ENCODE measurements at places on chromosomes 16 and 17.

- no peak for DNase-seq
Measured at GRCh38 chr17:65173284-65173793, 36.2 kb downstream of the RGS9 start.

DNA sequence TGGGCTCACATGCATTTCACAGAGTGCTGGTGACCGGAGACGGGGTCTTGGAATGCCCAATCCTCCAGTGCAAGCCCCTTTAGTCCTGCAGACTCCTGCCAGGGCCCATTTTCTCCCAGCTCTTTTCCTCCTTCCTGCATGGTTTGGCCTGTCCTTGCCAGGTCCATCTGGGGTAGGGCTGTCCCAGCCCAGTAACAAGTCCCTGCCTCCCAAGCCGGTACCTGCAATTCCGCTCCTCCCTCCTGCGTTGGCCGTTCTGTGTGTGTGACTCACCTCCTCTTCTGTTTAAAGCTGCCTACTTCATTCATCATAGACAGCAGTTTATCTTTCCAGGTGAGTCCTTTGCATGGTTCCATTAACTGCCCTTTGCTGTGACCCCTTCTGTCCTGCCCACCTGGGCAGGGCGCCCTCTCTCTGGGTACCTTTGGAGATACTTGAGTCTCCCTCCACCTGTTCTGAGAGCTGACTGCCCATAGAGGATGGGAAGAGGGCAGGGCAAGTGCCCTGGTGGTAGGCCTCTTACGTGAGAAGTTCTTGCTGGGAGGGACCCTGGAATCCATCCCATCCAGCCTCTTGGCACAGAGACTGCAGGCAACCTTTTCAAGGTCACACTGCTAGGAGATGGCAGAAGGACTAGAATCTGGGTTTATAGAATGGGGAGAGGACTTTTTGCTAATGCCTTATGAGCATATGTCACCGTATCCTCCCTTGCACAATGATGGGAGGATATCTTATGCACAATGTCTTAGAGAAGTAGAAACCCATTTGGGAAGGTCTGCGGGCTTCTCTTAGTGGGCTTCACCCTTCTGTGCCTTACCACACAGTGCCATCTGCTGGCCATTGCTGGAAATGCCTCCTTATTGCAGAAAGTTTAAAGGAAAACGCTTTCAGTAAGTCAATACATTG lies 29.7 kb upstream of the LGALS9 start:
- DNase-seq: peak; percentile 87

DNA sequence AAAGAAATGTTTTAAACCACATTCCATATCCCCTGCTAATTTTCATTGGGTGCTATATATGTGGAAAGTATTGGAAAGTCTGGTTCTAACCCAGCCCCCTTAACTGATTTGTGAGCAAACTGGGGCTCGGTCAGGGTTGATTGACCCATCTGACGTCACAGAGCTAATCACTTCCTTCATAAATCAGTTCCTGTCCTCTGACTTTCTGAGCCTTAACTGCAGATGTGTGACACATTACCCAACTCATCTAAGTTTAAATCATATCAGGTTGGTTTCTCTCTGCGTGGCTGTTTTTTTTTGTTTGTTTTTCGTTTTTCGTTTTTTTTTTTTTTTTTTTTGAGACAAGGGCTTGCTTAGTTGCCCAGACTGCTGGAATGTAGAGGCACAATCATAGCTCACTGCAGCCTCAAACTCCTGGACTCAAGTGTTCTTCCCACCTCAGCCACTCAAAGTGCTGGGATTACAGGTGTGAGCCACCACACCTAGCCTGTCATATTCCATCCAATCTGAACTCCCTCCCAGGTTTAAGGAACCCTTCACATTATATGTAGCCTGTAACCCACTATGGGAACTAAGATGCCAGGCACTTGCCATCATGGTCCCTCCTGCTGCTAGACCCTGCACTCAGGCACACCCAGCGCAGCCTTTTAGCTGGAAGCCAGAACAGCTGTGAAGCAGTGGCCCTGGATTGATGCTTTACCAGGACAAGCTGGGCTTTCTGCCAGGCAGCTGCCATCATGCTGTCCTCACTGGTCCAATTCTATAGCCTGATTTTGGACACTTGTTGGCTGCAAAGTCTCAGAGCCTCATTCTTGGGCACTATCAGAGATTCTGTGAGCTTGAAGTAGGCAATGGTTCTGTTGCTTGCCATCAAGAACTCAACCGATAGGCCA lies 6.9 kb upstream of the BPTF start:
- no peak for DNase-seq

GRCh38 chr17:42421136-42421506 lies 1.9 kb downstream of the CAVIN1 start:
- DNase-seq: no peak

DNA sequence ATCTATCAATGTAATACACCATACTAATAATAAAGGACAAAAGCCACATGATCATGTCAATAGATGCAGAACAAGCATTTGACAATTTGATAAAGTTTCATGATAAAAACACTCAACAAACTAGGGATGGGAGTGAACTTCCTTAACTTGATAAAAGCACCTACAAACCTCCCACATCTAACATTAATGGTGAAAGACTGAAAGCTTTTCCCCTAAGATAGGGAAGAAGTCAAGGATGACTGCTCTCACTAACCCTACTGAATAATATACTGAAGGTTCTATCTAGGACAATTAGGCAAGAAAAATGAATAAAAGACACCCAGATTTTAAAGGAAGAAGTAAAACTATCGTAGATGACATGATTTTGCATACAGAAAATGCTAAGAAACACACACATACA lies 10.4 kb upstream of the DYNLL2 start:
- DNase-seq: no peak

GRCh38 chr16:75420987-75421819 lies 12.1 kb downstream of the CFDP1 start:
- DNase-seq: peak; percentile 72

DNA sequence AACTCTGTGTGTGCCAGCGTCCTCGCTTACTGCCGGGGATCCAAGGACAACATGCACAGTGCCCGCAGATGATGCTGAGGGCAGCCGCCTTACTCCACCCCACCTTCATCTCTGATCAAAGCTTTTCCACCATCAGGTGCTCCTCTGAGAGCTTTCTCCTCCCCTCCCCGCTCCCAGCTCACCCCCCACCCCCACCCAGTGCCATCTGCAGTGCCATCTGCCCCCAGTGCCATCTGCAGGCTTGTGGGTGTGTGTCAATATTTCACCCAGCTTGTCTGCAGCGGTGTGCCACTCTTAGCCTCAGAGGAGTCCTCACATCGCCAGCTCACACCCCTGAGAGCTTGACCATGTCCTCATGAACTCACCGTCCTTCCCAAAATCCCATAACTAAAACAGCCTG lies 98.2 kb upstream of the NOL11 start:
- DNase-seq: no peak

- no peak for DNase-seq
Measured at GRCh38 chr16:56480776-56481467, 29.6 kb downstream of the OGFOD1 start.

GRCh38 chr17:75856062-75856756 lies 1.1 kb upstream of the WBP2 start:
- DNase-seq: no peak

DNA sequence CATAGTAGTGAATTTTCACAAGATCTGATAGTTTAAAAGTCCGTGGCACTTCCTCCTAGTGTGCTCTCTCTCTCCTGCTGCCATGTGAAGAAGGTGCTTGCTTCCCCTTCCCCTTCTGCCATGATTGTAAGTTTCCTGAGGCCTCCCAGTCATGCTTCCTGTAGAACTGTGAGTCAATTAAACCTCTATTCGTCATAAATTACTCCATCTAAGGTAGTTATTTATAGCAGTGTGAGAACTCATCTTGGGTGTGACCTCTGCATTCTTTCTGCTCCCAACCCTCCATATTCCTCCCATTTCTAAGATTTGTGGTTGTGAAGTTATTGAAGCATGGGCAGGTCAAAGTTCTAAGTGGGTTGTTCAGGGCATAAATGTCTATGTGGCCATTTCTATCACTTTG lies 62.1 kb upstream of the ADAMTS18 start:
- no peak for DNase-seq

DNA sequence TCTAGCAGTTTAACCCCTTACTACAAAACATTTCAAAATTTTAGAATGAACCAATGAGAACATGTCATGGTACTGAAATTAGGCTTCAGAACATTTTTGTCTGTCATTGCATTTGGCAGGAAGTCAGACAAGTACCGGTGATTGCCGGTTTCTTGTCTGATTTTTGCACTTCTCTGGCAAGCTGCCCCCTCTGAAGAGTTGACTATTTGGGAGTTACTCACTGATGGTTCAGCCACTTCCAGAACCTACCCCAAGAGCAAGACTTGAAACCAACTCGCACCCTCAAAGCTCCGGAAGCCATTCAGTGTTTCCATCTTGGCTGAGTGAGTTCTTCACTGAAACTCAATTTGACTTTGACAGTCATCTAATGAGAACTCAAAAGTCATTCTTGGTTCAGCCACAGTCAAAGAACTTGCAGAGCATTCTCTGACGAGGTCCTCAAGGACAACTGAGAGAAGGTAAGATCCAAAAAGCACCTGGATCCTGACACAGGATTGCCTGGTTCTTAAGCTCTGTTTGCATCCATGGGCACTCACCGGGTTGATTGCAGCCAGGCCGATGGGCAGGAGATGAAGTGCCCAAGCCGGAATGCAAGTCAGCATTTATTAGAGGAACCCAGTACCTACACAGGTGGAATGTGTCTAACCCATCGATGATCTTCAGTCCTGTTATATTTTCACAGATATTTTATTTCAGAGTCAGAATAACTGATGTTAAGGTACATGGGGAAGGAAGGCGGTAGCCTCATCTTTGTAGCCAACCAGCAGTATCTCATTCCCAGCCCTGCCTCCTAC lies 93.6 kb downstream of the USP22 start:
- no peak for DNase-seq

DNA sequence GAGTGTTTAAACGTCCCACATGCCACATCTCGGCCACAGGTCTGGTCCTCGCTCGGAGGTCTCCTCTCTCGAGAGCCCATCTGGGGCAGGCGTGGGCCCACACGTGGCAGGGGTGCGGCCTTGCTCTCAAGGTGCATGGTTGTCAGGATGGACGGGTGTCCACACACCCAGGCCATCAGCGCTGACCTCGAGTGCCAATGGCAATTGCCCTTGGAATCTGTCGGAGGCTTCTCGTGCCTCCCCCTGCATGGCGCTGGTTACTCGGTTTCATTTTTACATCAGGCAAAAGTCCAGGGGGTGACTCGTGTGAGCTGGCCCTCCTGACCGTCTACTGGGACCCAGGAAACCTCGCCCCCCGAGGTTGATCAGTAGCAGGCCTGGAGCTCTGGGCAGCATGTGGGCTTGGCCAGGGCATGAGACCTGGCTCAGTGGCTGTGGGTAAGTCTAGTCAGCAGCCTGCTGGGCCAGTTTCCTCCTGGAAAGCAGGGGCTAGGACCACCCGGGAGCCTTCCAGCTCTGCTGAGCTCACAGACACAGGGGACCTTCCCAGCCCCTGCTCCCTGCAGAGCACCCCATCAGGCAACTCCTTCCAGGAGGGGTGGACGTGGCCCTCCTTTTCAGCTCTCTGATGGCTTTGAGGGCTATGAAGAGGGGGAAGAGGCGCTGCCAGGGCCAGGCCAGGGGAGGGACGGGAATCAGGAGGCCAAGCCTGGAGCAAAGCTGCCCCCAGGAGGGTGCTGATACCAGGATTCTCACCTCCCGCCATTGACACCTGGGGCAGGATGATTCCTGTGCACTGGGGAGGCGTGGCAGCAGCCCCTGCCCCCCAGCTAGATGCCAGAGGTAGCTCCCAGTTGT lies 3.7 kb upstream of the ZNF469 start:
- peak; percentile 68 for DNase-seq

- DNase-seq: no peak
Measured at GRCh38 chr16:27819356-27819755, 244.2 kb downstream of the GSG1L start.

DNA sequence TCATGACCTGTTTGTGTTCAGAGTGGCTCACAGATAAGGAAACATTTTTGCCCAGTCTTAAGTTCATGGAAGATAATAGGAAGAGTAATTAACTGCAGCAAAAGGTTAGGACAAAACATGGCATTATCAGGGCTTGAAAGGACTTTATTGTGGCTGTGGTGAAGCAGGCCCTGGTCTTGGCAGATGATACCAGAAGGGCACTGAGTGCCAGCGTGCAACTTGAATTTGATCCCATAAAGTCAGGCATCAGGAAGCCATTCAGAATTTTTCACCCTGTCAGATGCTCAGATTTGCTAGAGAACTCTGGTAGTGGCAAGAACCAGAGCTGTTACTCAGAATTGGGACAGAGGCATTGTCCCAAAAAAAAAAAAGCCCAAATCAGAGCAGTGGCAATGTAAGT lies 11.2 kb upstream of the COG7 start:
- DNase-seq: no peak

DNA sequence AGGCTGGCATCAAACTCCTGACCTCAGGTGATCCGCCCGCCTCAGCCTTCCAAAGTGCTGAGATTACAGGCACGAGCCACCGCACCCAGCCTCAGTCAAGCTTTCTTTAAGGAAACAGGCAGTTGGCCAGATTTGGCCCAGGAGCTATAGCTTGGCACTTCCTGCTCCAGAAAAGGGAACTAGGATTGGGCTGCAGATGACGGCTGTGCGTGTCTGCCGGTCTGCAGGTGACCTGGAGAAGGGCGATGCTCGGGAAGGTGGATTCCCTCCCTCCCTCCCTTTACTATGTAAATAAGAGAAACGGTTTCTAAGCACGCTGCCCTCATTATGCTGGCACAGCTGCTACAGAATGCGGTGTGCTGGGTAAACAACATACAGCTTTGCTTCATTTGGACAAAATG lies 215.9 kb downstream of the RPTOR start:
- DNase-seq: no peak

GRCh38 chr17:64998436-64999190 lies 57.9 kb downstream of the GNA13 start:
- DNase-seq: no peak

DNA sequence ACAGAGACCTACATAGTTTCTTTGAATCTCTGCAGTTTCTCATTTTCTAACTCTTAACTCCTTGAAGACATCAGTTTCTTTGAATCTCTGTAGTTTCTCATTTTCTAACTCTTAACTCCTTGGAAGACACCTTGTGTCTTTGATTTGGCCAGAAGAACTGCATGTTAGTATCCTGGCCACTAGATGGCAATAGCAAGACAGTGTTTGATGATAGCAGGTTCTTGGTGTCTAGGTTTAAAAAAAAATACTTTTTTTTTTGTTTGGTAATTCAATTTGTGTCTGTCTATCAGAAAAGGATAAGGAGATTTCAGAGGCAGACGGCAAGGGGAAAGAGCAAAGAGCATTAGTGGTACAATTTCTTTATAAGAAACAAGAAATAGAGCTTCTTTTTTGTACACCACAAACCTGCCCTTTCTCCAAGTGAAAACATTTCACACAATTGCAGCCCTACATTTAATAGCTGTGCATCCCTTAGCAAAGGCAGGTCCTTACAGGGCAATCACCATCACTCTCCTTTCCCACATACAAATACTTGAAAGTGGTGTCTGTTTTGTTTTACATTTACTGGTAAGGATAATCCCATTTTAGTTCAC lies 1324.9 kb upstream of the CDH8 start:
- peak; percentile 23 for DNase-seq

Data from H7 (cell line).